ENCODE measurements at places on chromosomes 6 and 20.

GRCh38 chr20:56621730-56622129, 7.4 kb upstream of the TFAP2C start:
- DNase-seq: no peak

DNA sequence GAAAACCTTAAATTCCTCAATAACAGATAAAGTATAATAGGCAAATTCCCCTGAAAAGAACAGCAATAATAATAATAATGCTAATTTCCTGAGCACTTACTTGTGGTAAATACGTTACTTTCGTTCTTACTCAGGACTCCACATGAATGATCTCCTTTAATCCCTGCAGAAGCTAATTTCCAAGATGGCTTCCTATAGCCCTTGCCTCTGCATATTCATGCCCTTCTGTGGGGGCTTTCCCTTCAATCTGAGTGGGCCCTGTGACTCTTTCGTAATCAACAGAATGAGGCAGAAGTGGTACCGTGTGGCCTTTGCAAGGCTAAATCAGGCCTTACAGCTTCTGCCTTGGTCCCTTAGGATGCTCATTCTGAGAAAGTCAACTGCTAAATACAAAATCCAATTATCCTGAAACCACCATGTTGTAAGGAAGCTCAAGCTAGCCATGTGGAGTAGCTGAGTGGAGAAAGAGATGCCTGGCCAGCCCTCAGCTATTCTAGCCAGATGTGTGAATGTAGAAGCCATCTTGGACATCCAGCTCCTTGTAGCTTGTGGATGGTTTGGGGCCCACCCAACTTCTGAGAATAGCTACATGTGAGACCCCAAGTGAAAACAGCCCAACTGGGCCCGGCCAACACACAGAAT, 50.5 kb downstream of the MCUR1 start:
- DNase-seq: peak; percentile 64

GRCh38 chr6:118123503-118124037, 216.5 kb downstream of the SLC35F1 start:
- no peak for DNase-seq

DNA sequence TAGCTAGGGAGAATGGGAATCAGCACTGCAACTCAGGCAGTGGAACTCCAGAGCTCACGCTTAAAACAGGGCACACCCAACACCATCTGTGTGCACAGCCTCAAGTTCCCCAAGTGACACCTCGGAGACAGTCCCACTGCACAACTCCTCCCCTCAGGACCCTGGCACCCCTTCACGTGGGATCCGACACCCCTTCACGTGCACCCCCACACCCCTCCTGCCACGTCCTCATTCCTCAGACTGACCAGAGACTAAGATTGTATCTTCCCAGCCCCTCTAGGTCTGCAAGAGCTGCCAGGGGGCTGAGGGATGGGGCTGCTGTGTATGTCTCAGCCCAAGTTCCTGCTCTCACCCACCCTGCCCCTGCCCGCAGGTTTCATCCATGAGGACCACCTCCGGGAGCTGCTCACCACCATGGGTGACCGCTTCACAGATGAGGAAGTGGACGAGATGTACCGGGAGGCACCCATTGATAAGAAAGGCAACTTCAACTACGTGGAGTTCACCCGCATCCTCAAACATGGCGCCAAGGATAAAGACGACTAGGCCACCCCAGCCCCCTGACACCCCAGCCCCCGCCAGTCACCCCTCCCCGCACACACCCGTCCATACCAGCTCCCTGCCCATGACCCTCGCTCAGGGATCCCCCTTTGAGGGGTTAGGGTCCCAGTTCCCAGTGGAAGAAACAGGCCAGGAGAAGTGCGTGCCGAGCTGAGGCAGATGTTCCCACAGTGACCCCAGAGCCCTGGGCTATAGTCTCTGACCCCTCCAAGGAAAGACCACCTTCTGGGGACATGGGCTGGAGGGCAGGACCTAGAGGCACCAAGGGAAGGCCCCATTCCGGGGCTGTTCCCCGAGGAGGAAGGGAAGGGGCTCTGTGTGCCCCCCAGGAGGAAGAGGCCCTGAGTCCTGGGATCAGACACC, 7.6 kb downstream of the MYL9 start:
- DNase-seq: no peak

GRCh38 chr20:37189416-37190016, 10.2 kb upstream of the MROH8 start:
- peak; percentile 12 for DNase-seq

DNA sequence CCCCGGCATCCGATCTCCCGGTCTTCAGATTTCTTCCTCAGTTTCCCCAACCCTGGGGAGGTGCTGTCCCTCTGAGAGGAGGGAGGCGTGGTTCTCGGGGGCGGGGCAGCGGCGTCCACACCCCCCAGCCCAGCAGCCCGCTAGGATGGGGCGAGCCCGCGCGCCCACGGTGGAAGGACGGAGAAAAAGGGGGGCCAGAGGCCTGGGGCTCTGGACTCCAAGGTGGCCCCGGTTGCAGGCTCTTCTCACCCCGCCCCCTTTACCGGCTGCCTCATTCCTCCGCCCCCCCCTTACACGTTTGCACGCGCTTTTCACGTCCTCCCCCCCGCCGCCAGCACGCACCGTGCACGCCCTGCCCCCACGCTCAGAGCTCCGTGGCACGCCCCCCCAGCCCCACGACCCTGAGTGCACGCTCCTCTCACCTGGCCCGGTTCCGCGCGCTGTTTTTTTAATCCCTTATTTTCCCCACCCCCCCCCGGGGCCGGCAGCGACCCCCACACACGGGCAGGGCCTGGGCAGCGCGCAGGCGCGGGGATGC, 402 bp downstream of the ZBTB12 start:
- peak; percentile 38 for DNase-seq
